ENCODE measurements at places on chromosomes 7 and 10. TPM values are rescaled to one million over a fixed set of nuclear protein-coding genes. Genes with fewer than 3 reads are reported as not detected.

Gene FOXI2
- not detected for polyA plus RNA-seq

Gene RBP4
- not detected for polyA plus RNA-seq

Gene CCM2
- polyA plus RNA-seq, result 82.1 TPM

Gene C10orf67
- polyA plus RNA-seq, result 0.16 TPM

DNA sequence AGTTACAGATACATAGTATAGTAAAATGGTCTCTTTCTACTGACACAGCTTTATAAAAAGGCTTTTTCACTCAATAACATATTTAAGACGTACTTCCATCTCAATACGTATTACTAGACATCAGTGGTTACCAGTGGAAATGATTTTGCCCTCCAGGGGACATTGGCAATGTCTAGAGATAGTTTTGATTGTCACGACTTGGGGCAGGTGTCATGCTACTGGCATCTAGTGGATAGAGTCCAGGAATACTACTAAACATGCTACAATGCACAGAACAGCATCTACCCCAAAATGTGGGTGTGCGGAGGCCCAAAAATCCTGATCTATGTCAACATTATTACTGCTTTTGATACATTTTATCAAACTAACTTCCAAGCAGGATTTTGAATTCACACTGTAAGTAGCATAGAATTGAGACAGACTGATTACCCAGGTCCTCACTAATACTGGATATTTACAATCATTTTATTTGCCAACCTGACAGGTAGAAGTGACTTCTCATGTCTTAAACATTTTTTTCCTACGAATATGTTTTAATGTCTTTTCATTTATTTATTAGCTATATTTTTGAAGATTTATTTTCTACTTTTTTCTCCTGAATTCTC is 53.8 kb downstream of the HGF start:
- H3K4me1 ChIP-seq, result no peaks in the 10 kb centered on the region
- no peak overlapping the region for H3K27ac ChIP-seq
- no peak overlapping the region for H3K4me3 ChIP-seq
- H3K36me3 ChIP-seq, result no peaks in the 10 kb centered on the region

GRCh38 chr10:103768345-103768744 is 87.0 kb downstream of the SH3PXD2A start:
- no peaks in the 10 kb centered on the region for H3K27me3 ChIP-seq
- H3K4me1 ChIP-seq, result peaks cover 71% of the 10 kb centered on the region
- H3K27ac ChIP-seq, result no peak overlapping the region
- H3K4me3 ChIP-seq, result no peak overlapping the region
